Stimulated activated CD8-positive, alpha-beta memory T cell treated with anti-CD3 and anti-CD28 coated beads, Interleukin-7, amount 100 ng/mL, for 4 hours (primary cell): ENCODE measurements at places on chromosomes 4 and X.

DNA sequence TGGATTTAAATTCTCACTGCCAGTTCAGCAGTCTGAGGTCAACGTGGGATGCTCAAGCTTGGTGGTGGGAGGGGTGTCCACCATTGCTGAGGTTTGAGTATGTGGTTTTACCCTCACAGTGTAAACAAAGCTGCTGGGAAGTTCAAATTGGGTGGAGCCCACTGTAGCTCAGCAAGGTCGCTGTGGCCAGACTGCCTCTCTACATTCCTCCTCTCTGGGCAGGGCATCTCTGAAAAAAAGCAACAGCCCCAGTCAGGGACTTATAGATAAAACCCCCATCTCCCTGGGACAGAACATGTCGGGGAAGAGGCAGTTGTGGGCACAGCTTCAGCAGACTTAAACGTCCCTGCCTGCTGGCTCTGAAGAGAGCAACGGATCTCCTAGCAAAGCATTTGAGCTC, 14.9 kb upstream of the RRAGB start:
- no peak for DNase-seq

DNA sequence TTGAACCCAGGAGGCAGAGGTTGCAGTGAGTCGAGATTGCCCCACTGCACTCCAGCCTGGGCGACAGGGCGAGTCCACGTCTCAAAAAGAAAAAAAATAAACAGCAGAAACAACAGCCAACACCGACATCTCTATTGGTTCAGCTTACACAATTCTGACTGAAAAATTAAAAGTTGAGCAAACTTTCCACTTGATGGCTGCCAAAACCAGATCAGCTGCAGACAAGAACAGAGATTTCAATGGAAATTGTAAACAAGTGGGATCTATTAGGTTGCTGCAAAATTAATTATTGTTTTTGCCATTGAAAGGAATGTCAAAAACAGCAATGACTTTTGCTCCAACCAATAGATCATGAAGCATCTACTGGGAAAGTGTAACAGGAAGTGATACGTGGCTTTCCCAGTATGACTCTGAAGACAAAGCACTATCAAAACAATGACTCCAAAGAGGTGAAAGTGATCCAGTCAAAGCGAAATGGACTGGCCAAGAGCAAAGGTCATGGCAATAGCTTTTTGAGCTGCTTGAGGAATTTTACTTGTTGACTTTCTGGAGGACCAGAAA, 26.3 kb downstream of the UPF3B start:
- DNase-seq: no peak

- DNase-seq: no peak
These were observed 581.3 kb upstream of the TENM3 start for GRCh38 chr4:181661923-181662322.

GRCh38 chrX:25005034-25005381, 10.8 kb downstream of the ARX start:
- DNase-seq: no peak

DNA sequence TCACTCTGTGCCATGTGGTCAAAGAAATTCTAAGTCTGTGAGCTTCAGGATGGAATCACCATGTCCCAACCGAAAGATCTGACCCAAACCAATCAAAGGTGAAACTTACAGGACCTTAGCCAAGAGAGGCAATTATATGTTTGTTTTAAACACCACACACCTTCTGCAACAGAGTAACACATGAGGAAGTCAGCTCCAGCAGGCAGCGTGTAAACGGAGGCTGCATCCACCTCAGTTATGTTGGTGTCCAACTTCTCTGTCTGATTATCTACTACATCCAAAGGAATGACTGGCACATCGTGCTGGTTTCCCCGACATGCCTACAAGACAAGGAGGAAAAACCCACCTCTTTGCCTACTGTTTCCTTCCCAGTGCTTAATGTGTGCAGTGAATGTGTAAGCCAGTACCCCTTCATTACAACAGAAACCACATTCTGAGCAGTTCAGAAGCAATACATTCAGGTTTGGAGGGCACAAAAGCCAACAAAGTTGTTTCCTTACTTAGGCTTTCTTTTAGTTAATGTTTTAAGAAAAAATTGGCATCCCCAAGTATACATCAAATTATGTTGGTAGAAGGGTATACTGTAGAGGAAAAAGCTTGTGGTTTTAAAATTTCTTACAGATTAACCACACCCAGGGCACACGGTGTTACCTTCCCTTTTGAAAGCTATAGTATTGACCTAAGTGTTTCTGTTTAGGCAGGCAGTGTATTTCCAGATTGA, 12.4 kb downstream of the CASP6 start:
- no peak for DNase-seq

DNA sequence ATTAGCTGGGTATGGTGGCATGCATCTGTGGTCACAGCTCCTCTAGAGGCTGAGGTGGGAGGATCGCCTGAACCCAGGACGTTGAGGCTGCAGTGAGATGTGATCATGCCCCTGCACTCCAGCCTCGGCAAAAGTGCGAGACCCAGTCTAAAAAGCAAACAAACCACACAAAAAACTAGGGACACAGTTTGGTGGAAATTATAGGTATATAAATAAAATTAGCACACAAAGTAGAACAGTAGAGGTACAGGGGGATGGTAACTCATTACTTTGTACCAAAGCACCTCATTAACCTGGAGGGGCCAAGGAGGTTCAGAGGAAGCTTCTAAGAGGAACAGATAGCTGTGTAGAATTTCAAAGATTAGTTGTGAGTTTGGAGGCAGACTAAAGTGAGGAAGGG, 5.1 kb downstream of the VBP1 start:
- no peak for DNase-seq
